A549 treated with dexamethasone at 1 μM for 4 hours (cell line): ENCODE measurements at places on chromosomes 13 and 19. TPM values are rescaled to one million over a fixed set of nuclear protein-coding genes. Genes with fewer than 3 reads are reported as not detected.

ZNF536 gene
- total RNA-seq, result 0.04 TPM in 1 of 5 replicates, not detected in the others

USP12 gene
- 15.4 to 19.7 TPM (median 17.2 TPM) in 5 replicates for total RNA-seq

RAB3A gene
- total RNA-seq, result 0.64 to 0.93 TPM (median 0.65 TPM) in 5 replicates

HIPK4 gene
- total RNA-seq, result 0.16 to 0.39 TPM (median 0.35 TPM) in 5 replicates

KLHL1 gene
- total RNA-seq, result not detected in 5 replicates

ZNF317 gene
- 17.1 to 21.7 TPM (median 21.2 TPM) in 5 replicates for total RNA-seq

ZNF540 gene
- 0.05 to 0.17 TPM (median 0.16 TPM) in 4 of 5 replicates, not detected in the other for total RNA-seq

SLC8A2 gene
- total RNA-seq, result 0.24 to 0.58 TPM (median 0.37 TPM) in 5 replicates

LAIR1 gene
- 0.04 to 0.21 TPM in 2 of 5 replicates, not detected in the others for total RNA-seq

IL12RB1 gene
- total RNA-seq, result not detected in 5 replicates

EDNRB gene
- not detected in 5 replicates for total RNA-seq

RASAL3 gene
- total RNA-seq, result not detected in 5 replicates

FAM124A gene
- 1.3 to 2.7 TPM (median 2.4 TPM) in 5 replicates for total RNA-seq

ZNF844 gene
- total RNA-seq, result 0.01 TPM in 1 of 5 replicates, not detected in the others

NLRP5 gene
- total RNA-seq, result 0.03 to 0.08 TPM (median 0.07 TPM) in 5 replicates

PLD3 gene
- total RNA-seq, result 245 to 279 TPM (median 256 TPM) in 5 replicates

ADAMTSL5 gene
- 2.4 to 4.9 TPM (median 3.0 TPM) in 5 replicates for total RNA-seq

CEACAM21 gene
- 0.15 TPM in 1 of 5 replicates, not detected in the others for total RNA-seq

JSRP1 gene
- total RNA-seq, result 0.12 to 1.5 TPM (median 0.53 TPM) in 5 replicates

OR7C1 gene
- total RNA-seq, result not detected in 5 replicates

DIAPH3 gene
- total RNA-seq, result 6.7 to 9.6 TPM (median 8.3 TPM) in 5 replicates

LIM2 gene
- total RNA-seq, result not detected in 5 replicates

KLK1 gene
- total RNA-seq, result 0.13 to 0.20 TPM (median 0.16 TPM) in 3 of 5 replicates, not detected in the others

IRGC gene
- total RNA-seq, result not detected in 5 replicates

KRTDAP gene
- total RNA-seq, result not detected in 5 replicates

ZNF793 gene
- total RNA-seq, result 0.05 to 0.09 TPM (median 0.05 TPM) in 4 of 5 replicates, not detected in the other

ZNF665 gene
- total RNA-seq, result not detected in 5 replicates

GSX1 gene
- total RNA-seq, result not detected in 5 replicates

NDUFA11 gene
- total RNA-seq, result 215 to 274 TPM (median 268 TPM) in 5 replicates

ETV2 gene
- total RNA-seq, result 1.3 to 3.2 TPM (median 2.8 TPM) in 5 replicates

FBXO27 gene
- total RNA-seq, result 2.1 to 4.5 TPM (median 3.7 TPM) in 5 replicates

FUT2 gene
- total RNA-seq, result not detected in 5 replicates

CLIP3 gene
- total RNA-seq, result 0.67 to 0.99 TPM (median 0.74 TPM) in 5 replicates

DBP gene
- total RNA-seq, result 1.5 to 2.7 TPM (median 1.7 TPM) in 5 replicates

VASP gene
- total RNA-seq, result 226 to 268 TPM (median 254 TPM) in 5 replicates

CGB7 gene
- total RNA-seq, result 0.23 to 0.86 TPM (median 0.45 TPM) in 5 replicates

FCAR gene
- not detected in 5 replicates for total RNA-seq

ZNF534 gene
- total RNA-seq, result not detected in 5 replicates

CASP14 gene
- total RNA-seq, result not detected in 5 replicates

IGFL1 gene
- total RNA-seq, result 1.5 to 2.2 TPM (median 1.7 TPM) in 5 replicates

SHANK1 gene
- total RNA-seq, result 0.09 to 0.27 TPM (median 0.22 TPM) in 5 replicates

PGLYRP1 gene
- total RNA-seq, result not detected in 5 replicates

LILRA1 gene
- total RNA-seq, result not detected in 5 replicates

TEX26 gene
- not detected in 5 replicates for total RNA-seq

MUC16 gene
- total RNA-seq, result 0.06 to 0.07 TPM (median 0.06 TPM) in 4 of 5 replicates, not detected in the other

SYNGR4 gene
- 2.3 to 3.7 TPM (median 2.8 TPM) in 5 replicates for total RNA-seq

CYP2A7 gene
- total RNA-seq, result not detected in 5 replicates

PSG4 gene
- total RNA-seq, result 0.53 to 0.99 TPM (median 0.71 TPM) in 5 replicates

FFAR1 gene
- 0.06 TPM in 1 of 5 replicates, not detected in the others for total RNA-seq

HIF3A gene
- total RNA-seq, result 0.02 to 0.36 TPM (median 0.21 TPM) in 4 of 5 replicates, not detected in the other

SBSN gene
- 2.9 to 4.4 TPM (median 3.9 TPM) in 5 replicates for total RNA-seq
